Motor neuron (in vitro differentiated cells): ENCODE measurements at places on chromosomes 12 and 14.

DNA sequence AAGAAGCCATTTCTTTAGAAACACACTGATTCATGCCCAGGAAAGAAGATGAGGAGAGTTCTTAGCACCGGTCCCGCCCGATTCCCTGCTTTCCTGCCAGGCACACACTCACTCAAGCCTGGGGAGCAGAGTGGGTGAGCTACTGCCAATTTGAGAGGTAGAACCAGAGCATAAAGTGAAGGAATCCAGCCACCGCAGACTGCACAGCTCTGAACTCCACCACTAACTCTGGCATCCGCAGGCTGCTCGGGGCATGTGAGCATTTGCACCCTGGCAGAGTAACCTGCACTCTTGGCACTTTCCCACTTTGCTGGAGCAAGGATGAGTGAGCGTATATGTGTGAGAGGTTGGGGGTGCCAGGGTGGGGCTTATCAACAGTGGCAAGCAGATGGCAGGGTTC, 4.0 kb upstream of the SYNDIG1L start:
- no peak for ATAC-seq

DNA sequence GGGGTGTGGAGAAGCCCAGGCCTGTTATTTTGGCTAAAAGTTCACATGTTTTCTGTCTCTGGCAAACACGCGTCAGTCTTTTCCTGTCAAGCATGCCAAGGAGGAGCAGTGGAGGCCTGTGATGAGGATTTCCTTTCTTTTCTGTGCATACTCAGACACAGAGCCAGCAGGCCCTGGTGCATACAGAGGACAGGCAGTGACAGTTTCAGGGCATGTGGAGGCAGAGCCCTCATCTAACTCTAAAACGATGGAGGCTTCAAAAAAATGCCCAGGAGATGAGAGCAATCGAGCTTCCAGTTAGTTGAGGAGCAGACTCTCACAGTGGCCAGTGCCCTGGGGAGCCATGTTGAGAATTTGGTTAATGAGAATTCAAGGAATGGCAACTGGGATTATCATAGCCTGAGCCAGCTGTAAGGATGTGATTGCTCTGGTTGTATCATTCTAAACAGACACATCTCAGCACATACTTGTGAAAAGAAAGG, 66.5 kb downstream of the TRAFD1 start:
- no peak for ATAC-seq

GRCh38 chr14:89920056-89920455, 34.5 kb downstream of the EFCAB11 start:
- ATAC-seq = no peak

DNA sequence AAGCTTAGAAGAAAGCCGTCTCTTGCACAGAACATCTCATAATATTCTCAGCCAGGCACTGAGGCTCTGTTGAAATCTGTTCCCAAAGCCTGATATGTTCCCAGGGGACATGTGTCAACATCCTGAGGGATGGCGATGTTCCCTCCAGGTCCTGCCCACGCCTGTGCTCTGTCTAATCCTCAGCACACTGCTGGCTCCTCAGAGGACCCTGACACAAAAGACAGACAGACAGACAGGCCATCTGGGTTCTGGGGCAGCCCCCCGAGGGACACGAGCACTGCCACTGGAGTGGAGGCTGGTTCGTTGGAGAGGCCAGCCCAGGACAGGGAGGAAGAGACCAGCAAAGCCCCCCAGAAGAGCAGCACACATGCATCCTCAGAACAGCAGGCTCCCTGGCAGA, 27.8 kb downstream of the CHGA start:
- no peak for ATAC-seq

- ATAC-seq = peak; percentile 93
Observed at GRCh38 chr14:32986791-32987540, 48.3 kb downstream of the NPAS3 start.

GRCh38 chr14:21557084-21557901, 22.6 kb downstream of the OR10G3 start:
- peak; percentile 97 for ATAC-seq

- no peak for ATAC-seq
Observed at GRCh38 chr12:124930586-124930985, 16.1 kb upstream of the UBC start.

- ATAC-seq = no peak
Observed at GRCh38 chr12:95838125-95838524, 20.6 kb upstream of the SNRPF start.

DNA sequence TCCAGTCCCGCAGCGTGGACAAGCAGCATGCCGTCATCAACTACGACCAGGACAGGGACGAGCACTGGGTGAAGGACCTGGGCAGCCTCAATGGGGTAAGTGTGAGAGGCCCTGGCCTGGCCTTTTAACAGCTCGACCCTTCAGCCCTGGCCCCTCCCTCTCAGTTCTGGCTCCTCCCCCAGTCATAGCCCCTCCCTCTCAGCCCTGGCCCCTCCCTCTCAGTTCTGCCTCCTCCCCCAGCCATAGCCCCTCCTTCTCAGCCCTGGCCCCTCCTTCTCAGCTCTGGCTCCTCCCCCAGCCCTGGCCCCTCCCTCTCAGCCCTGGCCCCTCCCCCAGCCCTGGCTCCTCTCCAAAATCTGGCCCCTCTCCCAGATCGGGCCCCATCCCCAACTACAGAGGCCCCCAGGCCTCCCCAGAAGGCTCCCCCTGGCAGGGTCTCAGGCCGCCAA, 11.2 kb downstream of the CEP170B start:
- peak; percentile 18 for ATAC-seq

DNA sequence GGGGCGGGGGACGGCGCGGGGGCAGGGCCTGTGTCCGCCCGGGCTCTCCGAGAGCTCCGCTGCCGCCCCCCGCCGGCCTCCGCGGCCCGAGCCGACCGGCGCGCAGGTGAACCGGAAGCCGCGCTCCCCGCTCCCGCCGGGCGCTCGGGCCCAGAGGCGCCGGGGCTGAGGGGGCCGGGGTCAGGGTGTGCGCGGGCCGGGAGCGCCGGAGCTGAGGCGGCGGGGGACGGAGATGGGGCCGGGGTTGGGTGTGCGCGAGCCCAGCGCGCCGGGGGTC, 431 bp downstream of the HIP1R start:
- peak; percentile 46 for ATAC-seq

GRCh38 chr14:32633224-32633859, 304.2 kb downstream of the AKAP6 start:
- peak; percentile 76 for ATAC-seq

DNA sequence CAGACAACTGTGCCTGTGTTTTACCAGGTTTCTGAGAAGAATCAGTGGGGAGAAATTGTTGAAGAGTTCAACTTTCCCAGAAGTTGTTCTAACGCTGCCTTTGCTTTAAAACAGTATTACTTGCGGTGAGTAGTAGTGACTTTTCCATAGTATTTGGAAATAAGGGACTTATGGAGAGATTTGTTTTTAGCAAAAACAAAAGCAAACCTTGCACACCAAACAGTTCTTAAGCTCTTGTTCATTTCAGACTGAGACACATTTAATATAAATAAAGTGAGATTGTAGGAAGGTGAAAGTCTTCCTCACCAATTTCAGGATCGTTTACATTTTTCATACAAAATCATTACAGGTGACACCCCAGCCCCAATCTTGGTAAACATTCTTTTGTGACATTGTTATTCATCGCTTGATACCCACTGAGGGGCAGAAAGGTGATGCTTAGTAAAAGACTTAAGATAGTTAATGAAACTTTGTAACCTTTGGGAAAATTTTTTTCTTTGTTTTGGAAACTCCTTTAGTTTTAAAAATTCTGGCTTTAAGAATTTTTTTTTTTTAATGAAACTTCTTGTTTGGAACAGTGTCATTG, 1.8 kb downstream of the ARID2 start:
- no peak for ATAC-seq

DNA sequence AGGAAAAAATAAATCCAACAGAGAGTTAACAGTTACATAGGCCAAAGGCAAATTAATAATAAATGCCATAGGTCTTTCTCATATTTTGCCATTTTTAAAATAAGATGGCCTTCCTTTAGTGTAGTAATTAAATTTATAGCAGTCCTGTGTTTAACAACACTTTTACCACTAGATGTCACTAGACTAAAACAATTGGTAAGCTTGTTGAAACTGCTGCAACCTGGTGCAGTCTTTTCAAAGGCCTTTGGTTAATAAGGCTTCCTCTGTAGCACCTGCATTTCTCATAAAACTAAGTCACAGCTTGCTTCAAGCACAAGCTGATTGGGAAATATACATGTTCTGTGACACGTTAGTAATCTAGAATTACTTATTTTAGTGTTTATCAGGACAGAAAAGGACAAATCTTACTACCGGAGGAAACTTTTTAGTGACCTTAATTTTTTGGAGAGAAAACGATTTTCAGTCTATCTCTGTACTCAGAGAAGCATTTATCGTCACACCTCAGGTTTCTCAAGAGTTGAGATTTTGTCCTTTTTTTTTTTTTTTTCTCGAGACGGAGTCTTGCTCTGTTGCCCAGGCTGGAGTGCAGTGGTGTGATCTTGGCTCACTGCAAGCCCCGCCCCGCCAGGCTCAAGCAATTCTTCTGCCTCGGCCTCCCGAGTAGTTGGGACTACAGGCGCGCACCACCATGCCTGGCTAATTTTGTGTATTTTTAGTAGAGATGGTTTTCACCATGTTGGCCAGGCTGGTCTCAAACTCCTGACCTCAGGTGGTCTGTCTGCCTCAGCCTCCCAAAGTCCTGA, 20.0 kb downstream of the BORCS5 start:
- peak; percentile 66 for ATAC-seq

DNA sequence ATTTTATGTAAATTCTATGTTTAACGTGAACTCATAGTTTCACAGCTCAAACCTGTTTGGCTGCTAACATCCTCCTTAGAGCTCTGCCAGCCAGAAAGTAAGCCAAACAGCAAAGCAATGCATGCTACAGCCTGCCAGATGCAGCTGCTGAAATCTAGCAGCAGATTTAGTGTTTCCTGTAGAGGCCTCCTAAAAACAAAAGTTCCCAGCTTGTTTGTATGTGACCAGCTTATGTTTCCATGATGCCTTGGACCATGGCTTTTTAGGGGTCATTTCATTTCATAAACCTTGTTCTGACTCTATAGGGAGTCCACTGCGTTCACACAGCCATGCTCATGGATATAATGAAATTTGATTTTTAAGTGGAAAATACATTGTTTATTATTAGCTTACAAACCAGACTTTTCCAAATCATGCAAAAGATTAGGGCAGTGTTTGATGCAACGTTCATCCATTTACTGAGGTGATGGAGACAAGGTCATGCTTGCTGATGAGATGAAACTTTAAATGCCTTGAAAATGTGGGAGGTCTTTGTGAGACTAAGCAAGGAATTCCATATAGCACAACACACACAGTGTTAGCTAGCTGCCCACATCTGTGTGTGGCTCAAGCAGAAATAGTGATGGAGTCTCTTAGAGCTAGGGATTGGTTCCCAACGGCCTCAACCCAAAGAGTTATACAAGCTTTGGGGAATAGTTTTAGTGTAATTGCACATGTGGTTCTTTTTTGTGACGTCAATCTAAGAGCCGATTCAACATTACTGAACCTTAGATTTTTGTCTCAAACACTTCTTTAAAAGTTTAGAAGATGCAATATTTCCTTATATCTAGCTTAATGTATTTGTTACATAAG, 157.5 kb upstream of the LRIG3 start:
- ATAC-seq = no peak

- ATAC-seq = peak; percentile 36
Observed at GRCh38 chr12:3073438-3074250, 3.5 kb upstream of the TSPAN9 start.

DNA sequence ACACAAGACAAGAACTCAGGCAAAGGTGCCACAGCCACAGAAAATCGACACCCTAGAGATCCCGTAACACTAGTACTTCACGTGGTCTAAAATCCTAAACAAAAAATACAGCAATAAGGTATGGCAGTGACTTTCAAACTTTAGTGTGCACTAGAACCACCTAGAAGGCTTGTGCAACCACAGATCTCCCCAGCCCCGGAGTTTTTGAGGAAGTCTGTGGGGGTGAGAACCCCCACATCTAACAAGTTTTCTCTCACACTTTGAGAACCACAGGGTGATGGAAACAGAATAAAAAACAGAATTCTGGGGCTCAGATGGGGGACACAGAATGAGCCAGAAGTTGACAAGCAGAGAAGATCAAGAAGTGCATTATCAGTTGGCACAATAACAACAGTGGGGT, 254.0 kb downstream of the ANO6 start:
- ATAC-seq = no peak
